Urinary bladder (tissue), 4 donors: ENCODE measurements at places on chromosomes 2 and 18.

- no peak for DNase-seq
Observed at GRCh38 chr2:18837240-18837639, 247.9 kb upstream of the NT5C1B start.

DNA sequence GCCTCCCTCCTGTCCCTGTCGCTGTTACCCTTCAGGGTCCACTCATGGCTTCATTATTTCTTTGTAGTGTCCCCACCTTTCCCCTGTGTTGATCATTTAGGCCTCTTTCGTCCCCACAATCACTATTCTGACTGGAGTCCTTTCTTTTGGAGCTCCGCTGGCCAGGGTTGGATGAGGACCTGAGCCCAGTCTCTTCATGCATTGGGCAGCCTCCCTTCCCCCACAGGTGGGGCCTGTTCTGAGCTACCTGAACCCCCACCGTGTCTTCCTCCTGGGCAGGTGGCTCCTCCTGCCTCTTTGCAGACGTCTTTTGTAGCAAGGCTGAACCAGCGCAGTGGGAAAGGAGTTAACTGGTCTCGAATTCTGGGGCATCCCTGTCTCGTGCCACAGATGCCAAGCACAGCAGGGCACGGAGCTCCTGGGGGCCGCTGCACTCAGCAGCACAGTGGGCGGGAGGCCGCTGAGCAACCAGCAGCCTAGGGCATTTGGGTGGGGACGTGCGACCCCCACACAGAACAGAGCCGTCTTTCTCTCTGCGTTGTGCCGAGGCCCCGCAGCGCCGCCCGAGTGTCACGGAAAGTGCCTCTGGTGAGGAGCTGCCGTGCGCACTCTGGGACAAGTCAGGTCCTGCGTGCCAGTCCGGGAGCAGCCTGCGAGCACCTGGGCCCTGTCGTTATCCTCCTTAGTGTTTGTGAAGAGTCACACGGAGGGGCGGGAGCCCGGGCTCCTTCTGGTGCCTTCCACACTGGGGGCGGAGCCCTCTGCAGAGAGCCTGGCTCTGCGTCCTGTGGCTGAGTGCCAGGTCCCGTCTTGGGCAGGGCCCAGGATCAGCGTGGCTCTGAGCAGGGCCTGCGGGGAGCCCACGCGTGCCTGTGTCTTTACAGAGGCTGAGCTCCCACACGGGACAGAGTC is 130.1 kb downstream of the NFATC1 start:
- DNase-seq, result no peak

DNA sequence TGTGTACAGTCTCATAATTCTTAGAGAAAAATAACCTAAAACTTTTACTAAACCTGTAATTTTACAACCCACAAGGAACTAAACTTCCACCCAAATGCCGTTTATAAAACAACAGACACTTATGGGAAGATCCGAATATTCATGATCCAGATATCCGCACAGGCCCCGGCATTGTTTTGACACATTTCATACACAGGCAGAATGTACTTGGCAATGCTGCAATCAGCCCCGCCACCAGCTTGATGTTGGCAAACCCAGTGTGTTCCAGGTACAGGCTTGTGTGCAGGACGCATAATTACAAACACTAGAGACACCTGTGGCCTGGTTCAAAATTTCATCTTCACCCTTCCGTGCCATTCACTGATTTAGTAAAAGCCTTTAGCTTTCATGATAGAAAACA is 393.0 kb upstream of the SALL3 start:
- DNase-seq, result no peak

- no peak for DNase-seq
Observed at GRCh38 chr2:203789618-203790017, 78.0 kb upstream of the CTLA4 start.

DNA sequence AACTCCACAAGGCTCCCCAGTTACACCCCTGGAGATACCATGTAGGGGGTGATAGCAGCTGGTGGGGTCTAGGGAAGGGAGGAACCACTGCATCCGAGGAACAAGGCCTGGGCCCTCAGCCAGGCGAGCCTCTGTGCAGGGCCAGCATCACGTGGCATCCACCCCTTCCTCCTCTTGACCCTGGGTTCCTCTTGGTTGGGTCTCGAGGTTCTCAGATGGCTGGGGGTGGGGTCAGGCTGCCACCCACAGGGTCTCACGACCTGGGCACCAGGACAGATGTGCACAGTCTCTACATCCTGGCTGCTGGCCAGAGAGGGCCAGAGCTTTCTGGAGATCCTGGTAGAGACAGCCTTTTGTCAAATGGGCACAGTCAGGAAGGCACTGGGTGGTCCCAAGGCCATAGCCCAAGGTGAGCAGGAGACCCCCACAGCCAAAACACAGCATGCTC is 10.4 kb downstream of the HS6ST1 start:
- DNase-seq, result no peak

GRCh38 chr2:171109571-171109970 is 51.1 kb downstream of the TLK1 start:
- DNase-seq, result no peak

GRCh38 chr2:11748861-11749645 is 2.6 kb downstream of the LPIN1 start:
- DNase-seq, result no peak

DNA sequence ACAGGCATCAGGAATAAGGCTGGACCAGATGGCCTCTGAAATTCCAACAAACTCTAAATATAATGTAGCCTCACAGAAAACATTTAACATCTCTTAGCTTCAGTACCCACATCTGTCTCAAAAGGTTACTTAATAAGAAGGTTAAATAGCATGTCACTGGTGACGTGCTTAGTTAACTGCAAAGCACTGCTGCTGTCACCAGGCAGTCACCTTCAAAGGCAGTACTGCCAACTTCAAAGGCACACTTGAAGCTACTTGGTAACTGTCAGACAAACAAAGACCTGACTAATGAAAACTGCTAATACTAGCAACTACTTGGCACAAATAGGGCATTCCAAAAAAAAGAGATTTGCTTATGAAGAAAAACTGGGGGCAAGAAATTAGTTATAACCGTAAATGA is 36.2 kb downstream of the EPG5 start:
- no peak for DNase-seq

DNA sequence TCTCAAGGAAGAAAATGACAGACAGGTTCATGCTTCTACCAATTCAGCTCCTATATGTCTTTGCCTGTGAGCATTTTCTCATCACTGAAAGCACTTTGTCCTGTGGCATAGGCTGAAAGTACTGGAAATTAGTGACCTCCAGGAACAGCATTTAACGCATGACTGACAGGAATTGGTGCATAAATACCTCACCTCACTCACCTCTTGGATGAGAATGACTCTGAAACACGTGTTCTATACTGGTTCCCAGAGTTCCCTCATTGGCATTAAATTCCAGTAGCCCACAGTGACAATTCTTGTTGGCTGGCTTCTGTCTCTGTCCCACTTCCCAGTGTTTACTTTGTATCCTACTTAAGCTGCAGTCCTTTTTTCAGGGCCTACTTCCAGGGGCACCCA is 83.4 kb upstream of the MAPRE2 start:
- no peak for DNase-seq

DNA sequence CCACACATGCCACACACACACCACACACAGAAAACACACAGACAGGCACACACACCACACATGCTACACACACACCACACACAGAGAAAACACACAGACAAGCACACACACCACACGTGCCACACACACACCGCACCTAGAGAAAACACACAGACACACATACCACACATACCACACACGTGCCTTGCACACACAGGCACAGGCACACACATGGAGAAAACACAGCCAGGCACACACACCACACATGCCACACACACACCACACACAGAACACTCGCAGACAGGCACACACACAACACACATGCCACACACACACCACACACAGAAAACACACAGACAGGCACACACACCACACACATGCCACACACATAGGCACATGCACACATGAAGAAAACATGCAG is 242.1 kb upstream of the MYT1L start:
- no peak for DNase-seq

DNA sequence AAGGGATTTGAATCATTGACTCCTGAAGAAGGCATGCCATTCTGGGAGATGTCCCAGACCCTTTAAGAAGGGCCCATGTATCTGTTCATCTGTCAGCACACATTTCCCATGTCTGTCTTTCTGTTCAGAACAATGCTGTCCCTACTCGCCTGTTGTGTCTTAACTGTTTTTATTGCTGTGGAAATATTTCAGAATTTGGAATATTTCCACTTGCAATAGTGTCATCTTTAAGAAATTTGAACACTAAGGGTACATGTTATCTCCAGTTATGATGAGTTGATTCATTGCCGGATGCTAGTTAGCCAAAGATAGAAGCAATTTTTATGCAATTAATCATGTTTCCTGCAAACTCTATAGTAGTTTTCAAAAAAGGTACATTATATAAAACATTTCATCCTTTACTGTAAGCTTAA is 36.9 kb upstream of the NT5C1B start:
- DNase-seq, result no peak

- no peak for DNase-seq
Observed at GRCh38 chr2:104932243-104932642, 78.3 kb downstream of the POU3F3 start.
